ENCODE measurements at places on chromosomes 12 and 14. TPM values are rescaled to one million over a fixed set of nuclear protein-coding genes. Genes with fewer than 3 reads are reported as not detected.

Gene GPR137C
- total RNA-seq, result 0.43 TPM

Gene ABCC9
- 0.22 TPM for total RNA-seq

Gene CCDC38
- total RNA-seq, result not detected

Gene ARHGDIB
- 46.7 TPM for total RNA-seq

Gene LRTM2
- not detected for total RNA-seq

Gene NOPCHAP1
- 5.0 TPM for total RNA-seq

Gene LRFN5
- total RNA-seq, result 3.6 TPM

Gene OTX2
- total RNA-seq, result not detected

Gene GLS2
- not detected for total RNA-seq

Gene SYT1
- 5.2 TPM for total RNA-seq

Gene C12orf50
- not detected for total RNA-seq

Gene FAM222A
- 1.3 TPM for total RNA-seq

Gene CSAD
- 3.5 TPM for total RNA-seq

Gene CIROP
- total RNA-seq, result not detected

Gene CCDC197
- not detected for total RNA-seq

Gene ISCA2
- 11.0 TPM for total RNA-seq

Gene KDM5A
- 54.1 TPM for total RNA-seq

Gene EML5
- under 0.01 TPM for total RNA-seq

Gene CPNE6
- total RNA-seq, result under 0.01 TPM

Gene ITGB7
- under 0.01 TPM for total RNA-seq

Gene SERPINA6
- total RNA-seq, result not detected

Gene ATP23
- total RNA-seq, result 0.66 TPM

Gene MYF6
- total RNA-seq, result not detected

Gene MUCL1
- total RNA-seq, result not detected

Gene MGAT4C
- total RNA-seq, result not detected

Gene TGM1
- 1.5 TPM for total RNA-seq

Gene GALNT4
- total RNA-seq, result 7.9 TPM

Gene ZC2HC1C
- total RNA-seq, result 2.3 TPM

Gene AEBP2
- total RNA-seq, result 11.2 TPM

Gene TEX52
- total RNA-seq, result not detected

Gene FGF6
- not detected for total RNA-seq

Gene LBHD2
- not detected for total RNA-seq

Gene CCDC175
- total RNA-seq, result not detected

Gene SDR9C7
- total RNA-seq, result not detected

Gene STAB2
- total RNA-seq, result not detected

Gene ADAMTS20
- total RNA-seq, result not detected

Gene MOAP1
- 12.9 TPM for total RNA-seq

Gene NTF3
- total RNA-seq, result 10.5 TPM

Gene SLCO1B1
- not detected for total RNA-seq

Gene C14orf93
- 6.6 TPM for total RNA-seq

Gene ACOT4
- total RNA-seq, result 0.57 TPM

Gene FIGNL2
- total RNA-seq, result 0.22 TPM

Gene BAZ2A
- 43.8 TPM for total RNA-seq

Gene FAM216A
- total RNA-seq, result 12.6 TPM

Gene HOXC11
- under 0.01 TPM for total RNA-seq

Gene SSTR1
- 11.0 TPM for total RNA-seq

Gene TMEM117
- 10.5 TPM for total RNA-seq

Data from placental pericyte (primary cell).